ENCODE measurements at places on chromosomes 1 and 21.

DNA sequence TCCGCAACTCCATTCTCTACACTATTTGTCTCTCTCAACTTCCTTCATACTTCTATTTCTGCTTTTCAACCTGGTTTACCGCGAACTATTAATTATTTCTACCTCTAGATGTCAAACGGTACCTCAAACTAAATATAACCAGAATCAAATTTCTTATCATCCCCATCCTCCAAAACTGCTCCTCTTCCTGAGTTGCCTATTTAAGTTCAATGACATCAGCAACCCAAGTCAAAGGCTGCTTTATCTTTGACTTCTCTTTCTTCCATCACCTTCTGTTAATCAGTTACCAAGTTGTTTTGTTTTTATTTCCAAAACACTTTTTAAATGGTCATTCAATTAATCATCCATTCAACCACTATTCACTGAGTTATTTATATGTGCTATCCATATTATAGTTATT is 171.9 kb downstream of the COL24A1 start:
- no peak for DNase-seq

DNA sequence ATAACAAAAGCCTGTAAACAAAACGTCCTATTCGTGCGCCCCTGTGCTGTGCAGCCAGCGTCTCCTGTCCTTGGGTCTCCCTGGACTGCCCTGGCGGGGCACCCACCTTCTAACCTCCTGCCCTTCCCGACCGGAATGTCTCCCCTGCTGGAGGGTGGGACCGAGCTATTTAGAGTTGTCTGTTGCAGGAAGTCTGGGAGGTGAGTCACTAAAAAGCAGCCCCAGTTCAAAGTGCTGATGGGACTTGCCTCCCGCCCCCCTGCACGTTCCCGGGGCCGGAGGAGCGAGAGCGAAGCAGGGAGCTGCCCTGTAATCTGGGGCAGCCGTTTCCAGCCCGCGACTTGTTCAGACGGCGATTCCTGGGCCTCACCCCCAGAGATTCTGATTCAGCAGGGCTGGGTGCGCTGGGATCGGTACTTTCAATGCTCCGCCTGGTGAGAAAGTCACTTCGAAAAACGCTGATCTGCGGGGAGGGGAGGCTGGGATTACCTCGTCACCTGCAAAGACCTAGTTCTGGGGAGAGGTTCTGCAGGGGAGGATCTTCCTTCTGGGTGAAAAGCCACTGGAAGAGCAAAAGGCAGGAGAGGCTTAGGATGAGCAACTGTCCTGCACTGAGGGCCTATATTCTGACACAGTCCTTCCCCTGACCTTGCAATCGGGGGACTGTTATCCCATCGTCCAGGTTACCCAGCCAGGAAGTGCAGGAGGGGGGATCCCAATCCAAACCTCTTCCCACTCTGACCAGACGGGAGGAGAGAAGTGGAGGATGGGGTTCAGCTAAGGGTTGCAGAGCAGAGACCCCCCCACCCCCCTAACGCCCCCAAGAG is 1.2 kb upstream of the DHRS3 start:
- DNase-seq = no peak

- DNase-seq = no peak
Observed at GRCh38 chr1:96845464-96845863, 123.9 kb downstream of the PTBP2 start.

DNA sequence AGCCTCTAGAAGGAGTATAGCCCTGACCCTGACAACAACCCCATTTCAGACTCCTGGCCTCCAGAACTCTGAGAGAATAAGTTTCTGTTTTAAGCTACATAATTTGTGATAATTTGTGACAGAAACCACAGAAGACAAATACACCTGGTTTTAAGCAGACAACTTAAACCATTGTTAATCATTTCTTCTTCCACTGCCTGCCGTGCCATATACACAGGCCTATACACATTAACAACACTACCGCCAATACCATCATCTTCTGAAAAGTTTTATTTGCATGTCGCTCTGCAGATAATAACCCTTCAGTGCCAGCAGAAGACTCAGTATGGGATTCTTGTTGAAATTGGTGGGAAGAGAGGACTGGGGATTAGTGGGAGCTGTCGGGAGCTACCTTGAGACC is 39.9 kb upstream of the KRTAP19-8 start:
- no peak for DNase-seq

- no peak for DNase-seq
Observed at GRCh38 chr1:61981870-61982660, 212.6 kb upstream of the L1TD1 start.

GRCh38 chr1:64502083-64502482 is 32.2 kb downstream of the CACHD1 start:
- no peak for DNase-seq

GRCh38 chr1:233183226-233184020 is 112.1 kb downstream of the PCNX2 start:
- DNase-seq = no peak

GRCh38 chr1:102640872-102641271 is 467.4 kb downstream of the COL11A1 start:
- DNase-seq = no peak

GRCh38 chr1:231338270-231339128 is at the start of gene SPRTN:
TSS of gene SPRTN (plus strand) at chr1:231338293. CDS start at chr1:231338384, 91 bp downstream.
- no peak for DNase-seq

DNA sequence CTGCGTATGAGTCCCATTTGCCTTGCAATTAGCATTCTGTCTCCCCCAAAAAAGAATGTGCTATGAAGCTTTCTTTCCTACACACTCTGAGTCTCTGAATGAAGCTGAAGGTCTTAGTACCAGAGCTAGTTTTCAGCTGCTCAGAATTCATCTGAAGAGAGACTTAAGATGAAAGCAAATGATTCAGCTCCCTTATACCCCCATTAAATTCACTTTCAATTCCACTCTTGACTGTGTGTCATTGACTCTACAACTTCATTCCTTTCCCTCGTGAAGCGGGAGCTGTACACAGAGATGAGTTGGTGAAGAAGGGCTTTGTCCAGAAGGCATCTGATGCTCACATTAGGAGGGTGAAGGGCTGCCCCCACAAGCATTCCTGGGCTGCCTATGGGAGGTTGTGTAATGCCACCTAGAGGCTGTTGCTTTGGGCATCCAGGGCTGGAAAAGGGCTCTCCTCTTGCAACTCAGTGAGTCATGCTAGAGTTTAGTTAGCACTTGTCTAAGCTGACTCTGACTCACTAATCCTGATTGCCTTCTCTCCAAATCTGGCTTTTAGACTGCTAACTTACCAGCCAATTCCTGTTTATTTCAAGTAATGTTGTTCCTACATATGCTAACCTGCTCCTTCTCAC is 1.8 kb downstream of the SPRR1B start:
- no peak for DNase-seq

DNA sequence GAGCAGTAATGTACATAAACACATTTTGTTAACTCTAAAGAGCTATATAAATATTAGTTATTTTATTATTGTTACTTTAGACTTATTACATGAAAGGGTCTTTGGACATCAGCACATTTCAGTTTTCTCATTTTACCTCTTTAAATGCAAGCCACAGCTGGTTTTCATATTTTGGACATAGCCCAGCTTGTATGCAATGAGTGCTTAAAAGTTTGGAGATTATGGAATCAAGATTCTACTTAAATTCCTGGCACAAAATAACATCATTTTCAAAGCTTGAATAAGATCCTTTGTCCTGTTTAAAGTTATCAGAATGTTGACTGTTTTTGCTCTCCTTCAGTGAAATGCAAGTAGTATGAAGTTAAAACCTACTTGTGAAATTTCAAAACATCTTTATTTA is 15.5 kb upstream of the LEPR start:
- no peak for DNase-seq

DNA sequence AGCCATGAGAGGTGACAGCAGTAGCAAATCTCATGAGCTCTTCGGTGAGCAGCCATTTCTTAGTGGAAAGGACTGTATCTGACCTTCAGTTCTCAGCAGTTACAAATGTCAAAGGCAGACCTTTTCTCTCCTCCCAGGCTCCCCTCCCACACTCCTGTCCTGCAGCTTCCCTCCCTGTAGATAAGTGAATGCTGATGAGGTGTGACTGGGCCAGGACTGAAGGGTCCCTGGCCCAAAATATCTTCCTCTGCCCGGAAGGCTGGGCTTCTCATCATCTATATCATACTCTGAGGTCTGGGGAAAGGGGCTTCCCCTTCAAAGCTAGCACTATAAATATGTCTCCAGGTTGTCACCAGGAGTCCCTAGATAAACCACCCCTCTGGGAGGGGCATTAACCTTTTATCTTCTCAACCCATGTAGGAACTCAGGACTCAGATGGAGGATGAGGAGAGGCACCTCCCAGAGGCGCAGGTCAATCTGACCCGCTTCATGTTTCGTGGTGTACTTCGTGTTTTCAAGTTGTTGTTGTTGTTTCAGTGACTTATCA is 3.6 kb upstream of the ADAMTSL4 start:
- DNase-seq = no peak

DNA sequence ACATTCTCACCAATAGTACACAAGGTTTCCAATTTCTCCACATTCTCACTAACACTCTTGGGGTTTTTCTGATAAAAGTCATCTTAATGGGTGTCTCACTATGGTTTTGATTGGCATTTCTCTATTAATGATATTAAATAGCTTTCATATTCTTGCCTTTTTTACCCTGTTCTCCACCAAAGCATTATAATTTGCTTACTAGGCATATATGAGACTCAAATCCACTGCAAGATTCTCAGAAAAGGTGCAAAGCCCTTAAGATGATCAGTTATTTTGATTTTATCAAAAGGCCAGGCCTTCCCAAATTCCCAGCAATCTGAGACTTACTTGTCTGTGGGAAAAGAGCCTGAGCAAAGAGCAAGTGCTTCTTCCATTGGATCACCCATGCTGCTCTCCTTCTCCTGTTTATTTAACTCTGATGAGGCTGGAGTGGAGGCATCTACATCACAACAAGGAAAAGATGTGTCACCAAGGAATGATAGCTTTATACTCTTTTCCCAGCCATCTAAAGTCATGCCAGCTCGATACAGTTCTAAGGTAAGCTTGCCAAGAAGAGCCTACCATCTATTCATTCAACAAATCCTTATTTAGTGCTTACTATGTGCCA is 24.6 kb downstream of the CLSPN start:
- no peak for DNase-seq

GRCh38 chr21:30518876-30519275 is 16.9 kb upstream of the KRTAP19-5 start:
- DNase-seq = no peak

DNA sequence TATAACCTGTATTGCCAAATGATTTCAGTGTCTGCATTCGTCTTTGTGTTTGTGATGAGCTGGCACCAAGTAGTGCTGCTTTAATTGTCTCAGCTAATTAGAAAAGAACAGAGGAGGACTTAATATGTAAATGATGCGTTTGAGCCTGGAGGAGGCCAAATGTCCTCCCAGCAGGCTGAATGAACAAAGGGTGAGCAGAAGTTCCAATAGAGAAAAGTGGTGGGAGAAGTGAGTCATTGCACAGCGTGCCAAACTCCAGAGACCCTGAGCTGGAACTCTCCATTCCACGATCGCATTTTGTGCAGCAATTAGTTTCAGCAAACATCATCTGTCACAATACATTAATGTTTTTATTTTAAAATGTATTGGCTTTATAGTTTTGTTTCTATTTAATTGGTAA is 17.9 kb downstream of the ETV3L start:
- DNase-seq = no peak

GRCh38 chr1:181134543-181135436 is 46.3 kb downstream of the IER5 start:
- DNase-seq = no peak

DNA sequence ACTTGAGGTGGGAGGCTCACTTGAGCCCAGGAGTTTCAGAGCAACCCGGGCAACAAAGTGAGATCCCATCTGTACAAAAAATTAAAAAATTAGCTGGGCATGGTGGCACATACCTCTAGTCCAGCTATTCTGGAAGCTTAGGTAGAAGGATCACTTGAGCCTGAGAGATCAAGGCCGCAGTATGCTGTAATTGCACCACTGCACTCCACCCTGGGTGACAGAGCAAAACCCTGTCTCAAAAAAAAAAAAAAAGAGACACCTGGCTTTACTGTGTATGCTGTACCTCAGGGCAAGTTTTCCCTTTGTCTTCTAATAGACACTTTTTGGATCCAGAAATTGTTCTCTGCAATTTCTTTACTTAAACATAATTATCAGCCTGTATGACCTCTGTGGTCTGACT is 23.1 kb upstream of the RCC1 start:
- DNase-seq = no peak

GRCh38 chr1:150115121-150115520 is 34.6 kb upstream of the PLEKHO1 start:
- DNase-seq = no peak

DNA sequence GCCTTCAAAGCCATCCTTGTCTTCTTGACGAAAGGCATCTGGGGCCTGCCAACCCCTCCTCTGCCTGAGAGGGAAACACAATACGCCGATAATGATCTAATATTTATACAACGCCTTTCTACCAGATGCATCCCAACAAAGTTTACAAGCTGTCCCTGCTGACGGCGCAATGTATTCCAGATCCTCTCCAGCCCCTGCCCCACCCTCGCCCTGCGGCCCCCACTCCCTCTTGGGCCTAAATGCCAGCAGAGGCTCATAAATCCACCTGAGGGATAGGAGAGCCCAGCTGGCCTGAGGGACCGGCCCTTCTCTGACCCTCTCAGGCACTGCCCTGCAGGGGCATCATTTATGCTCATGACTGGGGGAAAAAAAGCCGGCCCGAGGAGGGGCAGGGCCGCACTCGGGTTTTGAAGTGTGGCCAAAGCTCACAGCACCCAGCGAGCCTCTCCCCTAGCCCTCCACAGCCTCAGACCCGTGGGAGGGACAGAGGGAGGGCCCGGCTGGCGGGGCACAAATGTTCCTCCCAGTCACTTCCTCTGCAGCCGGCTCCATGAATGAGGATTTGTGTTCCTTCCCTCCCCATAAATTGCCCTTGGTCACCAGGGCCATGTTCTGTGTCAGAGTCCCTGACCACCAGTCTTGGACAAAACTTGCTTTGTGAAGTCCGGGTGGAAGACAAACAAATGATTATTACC is 140.3 kb downstream of the FOXD2 start:
- no peak for DNase-seq

DNA sequence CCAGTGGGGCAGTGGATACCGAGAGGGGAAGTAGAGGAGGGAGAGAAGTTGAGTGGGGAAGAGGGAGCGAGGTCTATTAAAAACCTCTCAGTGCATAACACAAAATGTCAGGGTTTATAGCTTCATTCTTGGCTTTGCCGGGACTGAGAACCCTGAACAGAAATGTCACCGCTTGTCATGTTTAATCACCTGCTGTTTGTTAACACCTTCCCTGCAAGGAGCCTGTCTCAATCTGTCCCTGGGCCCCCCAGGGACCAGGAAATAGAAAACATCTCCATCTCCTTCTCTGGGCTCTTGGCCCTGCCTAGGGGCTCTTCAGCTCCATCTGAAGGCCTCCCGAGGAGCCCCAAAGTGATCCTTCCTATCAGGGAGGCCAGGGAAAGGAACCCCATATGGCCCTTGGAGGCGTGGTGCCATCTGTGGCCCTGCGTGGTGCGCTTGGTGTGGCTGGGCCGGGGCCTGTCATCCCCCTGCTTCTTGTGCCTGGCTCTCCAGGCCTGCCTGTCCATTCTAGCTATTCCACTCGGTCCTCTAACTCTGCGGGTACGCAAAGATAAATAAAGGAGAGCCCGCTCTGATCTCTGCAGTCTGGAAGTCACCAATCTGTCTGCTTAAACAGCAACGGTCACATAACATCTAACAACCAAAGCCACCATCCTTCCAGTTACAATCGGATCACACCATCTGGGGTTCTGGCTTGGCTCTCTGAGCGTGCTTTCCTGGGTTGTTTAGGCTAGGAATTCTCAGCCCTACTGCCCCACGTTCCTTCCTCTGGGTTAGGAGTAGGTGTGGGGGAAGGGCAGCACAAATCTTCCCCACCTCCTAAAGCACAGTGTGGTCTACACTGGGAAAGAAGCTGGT is 113.8 kb downstream of the CASZ1 start:
- no peak for DNase-seq

- no peak for DNase-seq
Observed at GRCh38 chr1:40876891-40877290, 14.7 kb upstream of the CITED4 start.

- DNase-seq = no peak
Observed at GRCh38 chr1:111453706-111454105, 4.4 kb downstream of the ATP5PB start.

Data from stimulated activated CD8-positive, alpha-beta memory T cell treated with anti-CD3 and anti-CD28 coated beads, Interleukin-7, amount 100 ng/mL, for 1 hour (primary cell).